ENCODE measurements at places on chromosomes 4 and X. TPM values are rescaled to one million over a fixed set of nuclear protein-coding genes. Genes with fewer than 3 reads are reported as not detected.

DNA sequence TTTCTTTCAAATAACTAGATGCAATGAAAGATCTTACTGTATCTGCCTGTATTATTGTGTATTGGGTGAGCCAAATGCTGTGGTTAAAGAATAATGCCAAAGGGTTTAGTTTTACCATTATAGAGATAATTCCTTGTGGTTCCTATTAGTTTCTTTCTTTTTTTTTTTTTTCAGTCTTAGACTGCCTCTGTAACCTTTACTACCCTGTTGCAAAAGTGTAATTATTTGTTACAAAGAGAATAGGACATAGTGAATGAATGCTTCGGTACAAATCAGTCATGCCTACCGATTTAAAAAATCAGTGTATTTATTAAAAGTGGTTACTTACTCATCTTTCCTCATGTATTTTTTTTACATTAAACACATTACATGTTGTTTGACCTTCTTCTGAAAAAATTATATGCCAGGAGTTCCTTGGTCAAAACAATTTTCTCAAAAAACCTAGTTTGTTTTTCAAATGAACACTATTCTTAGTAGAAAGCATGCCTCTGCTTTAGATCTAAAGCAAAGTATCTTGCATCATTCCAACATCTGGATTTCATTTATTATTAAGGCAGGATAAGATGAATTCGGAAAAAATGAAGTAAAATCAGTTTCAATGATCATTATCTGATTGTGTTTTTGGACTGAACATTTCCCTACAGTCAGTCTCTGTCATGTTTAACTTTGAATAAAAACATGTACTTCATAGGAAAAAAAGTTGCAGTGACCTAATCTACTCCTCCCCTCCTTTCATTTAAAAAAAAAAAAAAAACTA, 21.2 kb upstream of the SYNPO2 start:
- no peak for DNase-seq

DNA sequence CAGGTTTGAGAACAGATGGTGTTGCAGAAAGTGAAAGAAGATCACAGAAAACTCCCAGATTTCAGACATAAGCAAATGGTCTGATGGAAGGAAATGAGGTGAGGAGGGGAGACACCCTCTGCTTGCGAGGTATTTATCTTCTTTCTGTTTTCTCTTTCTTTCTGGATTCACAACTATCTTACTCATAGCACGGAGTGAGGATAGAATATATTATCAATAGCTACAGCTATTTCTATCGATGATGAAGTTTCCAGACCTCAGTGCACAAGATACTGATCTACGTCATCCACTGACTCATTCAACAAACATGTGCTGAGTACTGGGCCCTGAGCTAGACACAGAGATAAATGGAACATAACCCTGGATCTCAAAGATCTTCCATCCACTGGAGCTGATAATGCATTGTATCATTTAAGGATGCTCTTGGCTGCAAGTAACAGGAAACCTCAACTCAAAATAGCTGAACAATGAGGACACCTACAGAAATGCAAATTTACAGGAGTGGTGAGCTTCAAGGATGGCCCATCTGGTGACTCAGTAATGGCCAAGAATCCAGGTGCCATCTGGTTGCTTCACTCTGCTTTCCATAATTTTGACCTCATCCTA, 21.2 kb downstream of the SLC2A9 start:
- DNase-seq = no peak

The KIAA0232 gene
- 79.8 TPM for total RNA-seq

The FGFR3 gene
- 1.7 TPM for total RNA-seq

The TLR8 gene
- total RNA-seq = 1.4 TPM

- no peak for DNase-seq
These were observed 30.7 kb upstream of the WDR17 start for GRCh38 chr4:176034936-176035335.

DNA sequence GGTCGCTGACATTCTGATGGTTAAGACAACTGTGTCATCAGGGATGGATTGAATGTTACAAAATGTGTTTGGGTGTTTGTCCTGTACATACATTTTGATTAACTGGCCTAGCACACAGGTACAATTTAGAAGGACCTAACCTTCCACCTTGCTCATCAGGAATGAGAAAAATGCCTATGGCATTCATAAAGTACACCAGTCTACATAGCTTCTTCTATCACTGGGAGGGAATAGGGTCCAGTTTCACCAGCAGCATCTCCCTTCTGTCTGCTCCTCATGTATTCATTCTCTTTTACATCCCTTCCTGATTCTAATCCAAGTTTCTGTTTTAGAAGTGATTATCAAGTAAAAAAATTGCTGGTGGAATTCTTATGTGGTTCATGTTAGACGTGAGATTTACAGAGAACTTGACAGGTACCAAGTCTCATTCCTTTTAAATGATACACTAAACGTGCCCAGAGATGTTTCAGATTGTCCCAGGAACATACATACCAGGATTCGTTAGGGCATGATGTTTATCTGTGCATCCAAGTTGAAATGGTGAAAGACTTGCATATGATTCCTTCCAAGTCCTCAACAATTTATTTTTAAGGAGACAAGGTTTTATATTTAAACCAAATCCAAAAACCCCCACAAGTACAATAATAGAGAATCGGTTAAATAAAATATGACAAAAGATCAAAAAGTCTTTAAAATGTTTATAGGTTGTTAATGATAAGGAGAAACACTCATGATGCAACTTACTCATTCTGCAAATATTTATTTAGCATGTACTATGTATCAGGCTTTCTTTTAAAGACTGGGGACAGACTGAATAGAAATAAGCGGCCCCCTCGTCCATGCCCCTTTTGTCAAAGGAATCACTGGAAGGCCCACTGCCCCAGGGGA, 359.1 kb downstream of the ZNF674 start:
- no peak for DNase-seq

The RBM46 gene
- not detected for total RNA-seq

DNA sequence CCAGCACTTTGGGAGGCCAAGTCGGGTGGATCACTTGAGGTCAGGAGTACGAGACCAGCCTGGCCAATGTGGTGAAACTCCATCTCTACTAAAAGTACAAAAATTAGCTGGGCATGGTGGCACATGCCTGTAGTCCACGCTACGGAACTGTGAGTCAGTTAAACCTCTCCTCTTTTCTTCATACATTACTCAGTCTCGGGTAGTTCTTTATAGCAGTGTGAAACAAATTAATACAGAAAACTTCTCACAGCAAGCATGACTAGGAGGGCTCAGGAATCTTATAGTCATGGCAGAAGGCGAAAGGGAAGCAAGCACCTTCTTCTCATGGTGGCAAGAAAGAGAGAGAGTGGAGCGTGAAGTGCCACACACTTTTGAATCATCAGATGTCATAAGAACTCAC, 358.9 kb downstream of the NLGN4X start:
- DNase-seq = no peak

GRCh38 chrX:21373637-21374162, 518 bp upstream of the CNKSR2 start:
- peak; percentile 73 for DNase-seq

DNA sequence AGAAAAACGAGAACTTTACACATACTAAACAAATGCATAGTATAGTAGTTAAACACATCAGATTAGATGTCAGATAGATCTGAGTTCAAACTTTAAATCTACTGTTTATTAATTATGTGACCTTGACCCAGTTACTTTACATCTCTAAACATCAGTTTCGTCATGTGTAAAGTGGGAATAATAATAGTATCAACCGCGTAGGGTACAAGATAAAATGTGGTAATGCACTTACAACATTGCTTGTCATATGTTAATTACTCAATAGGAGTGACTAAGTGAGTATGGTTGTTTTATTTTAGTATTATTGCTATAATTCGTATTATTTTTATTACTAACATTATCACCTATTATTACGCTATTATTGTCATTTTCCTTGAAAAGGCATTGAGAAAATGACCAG, 144.2 kb downstream of the KLHL4 start:
- DNase-seq = no peak

DNA sequence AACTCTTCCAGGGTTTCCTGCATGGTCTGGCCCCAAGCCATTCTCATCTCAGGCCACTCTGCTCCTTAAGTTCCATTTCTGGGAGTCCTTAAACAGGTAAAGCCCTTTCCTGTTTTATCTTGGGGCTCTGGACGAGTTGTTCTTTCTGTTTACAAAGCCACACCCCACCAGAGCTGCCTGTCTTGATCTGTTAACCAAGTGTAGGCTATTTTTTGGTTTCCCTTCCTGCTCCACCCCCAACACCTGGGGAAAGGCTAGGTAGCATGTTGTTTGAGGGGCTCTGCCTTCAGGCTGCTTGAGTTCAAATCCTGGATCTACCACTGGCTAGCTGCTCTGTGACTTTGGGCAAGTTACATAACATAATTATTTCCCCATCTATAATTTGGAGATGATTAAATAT, 40.0 kb downstream of the ERVMER34-1 start:
- no peak for DNase-seq

- no peak for DNase-seq
These were observed 24.4 kb downstream of the BLOC1S4 start for GRCh38 chr4:6740347-6740746.

The C4orf50 gene
- total RNA-seq = 0.02 TPM

The LSM6 gene
- 13.0 TPM for total RNA-seq

- no peak for DNase-seq
These were observed 18.8 kb downstream of the MSANTD1 start for GRCh38 chr4:3267576-3268394.

The ERAS gene
- total RNA-seq = not detected

The NXF2 gene
- not detected for total RNA-seq

The EDA gene
- 12.8 TPM for total RNA-seq

DNA sequence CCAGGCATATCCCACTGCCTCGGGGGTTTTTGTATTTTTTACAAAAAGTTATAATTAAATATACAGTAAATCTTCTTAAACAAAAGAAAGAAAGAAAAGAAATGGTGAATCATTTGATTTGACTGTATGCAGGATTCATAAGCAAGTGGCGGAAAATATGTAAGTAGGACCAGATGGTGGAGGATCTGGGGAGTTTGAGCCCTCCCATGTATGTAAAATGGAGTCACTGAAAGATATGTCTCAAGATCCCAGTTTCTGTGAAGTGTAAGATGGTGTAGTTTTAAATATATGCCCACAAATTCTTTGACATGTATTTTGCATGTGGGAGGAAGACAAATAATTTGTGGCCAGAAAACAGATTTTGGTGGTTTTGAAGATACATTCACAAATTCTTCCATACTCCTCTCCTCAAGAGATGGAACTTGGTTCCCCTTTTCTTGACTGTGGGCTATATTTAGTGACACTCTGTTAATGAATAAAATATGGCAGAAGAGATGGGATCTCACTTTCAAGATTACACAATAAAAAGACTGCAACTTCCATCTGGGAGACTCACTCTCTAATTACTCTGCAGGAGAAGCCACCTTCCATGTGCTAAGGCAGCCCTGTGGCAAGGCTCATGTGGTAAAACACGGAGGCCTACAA, 133.6 kb upstream of the S100G start:
- no peak for DNase-seq

- DNase-seq = no peak
These were observed 2.8 kb downstream of the SH3D19 start for GRCh38 chr4:151322570-151322969.

DNA sequence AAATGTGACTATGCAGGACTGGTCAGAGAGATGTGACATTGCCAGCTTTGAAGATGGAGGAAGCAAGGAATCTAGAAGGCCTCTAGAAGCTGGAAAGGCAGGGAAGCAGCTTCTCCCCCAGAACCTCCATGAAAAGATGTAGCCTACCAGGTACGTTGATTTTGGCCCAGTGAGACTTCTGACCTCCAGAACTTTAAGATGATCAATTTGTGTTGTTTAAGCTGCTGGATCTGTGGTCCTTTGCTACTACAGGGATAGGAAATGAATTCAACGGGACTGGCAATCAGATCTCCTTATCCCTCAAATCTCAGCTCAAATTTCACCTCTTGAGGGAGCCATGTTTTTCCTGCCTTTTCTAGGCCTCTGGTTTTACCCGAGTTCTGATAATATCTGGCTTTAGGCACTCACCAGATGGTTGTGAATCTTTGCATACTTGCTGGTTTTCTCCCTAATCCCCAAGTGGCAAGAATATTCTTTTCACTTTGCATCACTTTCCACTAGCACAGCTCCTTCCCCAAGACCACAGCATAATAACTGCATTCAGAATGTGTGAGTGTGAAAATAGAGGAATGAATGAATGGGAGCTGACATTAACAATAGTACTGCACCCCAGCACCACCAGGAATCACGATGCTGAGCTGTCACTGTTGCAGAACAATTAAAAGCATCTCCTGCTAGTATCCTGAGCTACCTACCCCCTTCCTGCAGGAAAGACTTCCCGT, 25.5 kb upstream of the TMSB4X start:
- DNase-seq = no peak

DNA sequence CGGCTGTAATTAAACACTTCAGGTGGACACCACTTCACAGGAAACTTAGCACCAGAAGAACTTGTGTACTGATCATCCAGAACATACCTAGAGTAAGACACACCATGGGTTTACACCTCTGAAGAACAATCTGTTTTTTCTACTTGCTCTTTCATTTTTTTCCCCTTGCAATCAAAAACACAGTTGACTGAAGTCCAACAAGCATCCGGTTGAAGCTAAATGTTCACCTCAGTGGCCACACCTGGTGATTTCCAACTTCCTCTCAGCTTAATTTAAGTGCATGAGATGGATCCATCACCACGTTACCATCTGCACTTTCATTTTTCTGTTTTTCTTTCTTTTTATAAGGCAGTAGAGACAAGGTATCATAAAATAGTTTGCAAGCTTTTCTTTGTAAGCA, 4.9 kb upstream of the TXK start:
- no peak for DNase-seq

DNA sequence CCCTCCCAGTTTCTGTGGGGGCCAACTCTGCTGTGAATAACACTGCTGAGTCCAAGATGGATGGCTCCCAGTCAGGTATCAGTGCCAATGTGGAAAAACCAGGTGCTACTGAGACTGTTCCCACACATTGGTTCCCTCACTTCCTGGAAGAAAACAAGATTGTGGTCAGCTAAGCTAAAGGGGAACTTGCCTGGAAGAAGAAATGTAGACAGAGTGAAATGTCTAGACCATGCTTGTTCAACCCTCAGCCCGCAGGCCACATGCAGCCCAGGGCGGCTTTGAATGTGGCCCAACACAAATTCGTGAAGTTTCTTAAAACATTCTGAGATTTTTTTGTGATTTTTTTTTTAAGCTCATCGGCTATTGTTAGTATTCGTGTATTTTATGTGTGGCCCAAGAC, 28.6 kb upstream of the UTP14A start:
- no peak for DNase-seq

GRCh38 chr4:84258905-84259830, 239.9 kb downstream of the NKX6-1 start:
- no peak for DNase-seq

- DNase-seq = peak; percentile 37
These were observed 29.8 kb upstream of the IRAK1 start for GRCh38 chrX:154049209-154050112.
